ENCODE measurements at places on chromosomes 12 and 14.

DNA sequence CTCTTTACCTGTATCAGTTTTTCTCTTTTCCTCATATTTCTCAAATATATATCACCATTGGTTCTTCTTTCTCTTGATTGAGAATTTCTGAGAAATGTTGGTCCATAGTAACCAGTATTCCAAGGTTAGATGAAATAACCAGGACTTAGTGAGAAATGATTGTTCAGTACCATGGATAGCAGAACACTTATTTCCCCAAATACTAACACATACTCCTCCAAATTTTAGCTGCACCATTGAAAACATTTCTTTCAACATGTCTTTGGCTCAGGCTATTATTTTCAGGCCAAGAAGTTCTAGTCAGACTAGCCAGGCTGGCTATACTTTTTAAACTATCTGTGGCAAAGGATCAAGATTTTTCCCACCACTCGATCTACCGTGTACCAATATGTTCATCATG lies 113.3 kb downstream of the PTPRO start:
- DNase-seq: no peak

DNA sequence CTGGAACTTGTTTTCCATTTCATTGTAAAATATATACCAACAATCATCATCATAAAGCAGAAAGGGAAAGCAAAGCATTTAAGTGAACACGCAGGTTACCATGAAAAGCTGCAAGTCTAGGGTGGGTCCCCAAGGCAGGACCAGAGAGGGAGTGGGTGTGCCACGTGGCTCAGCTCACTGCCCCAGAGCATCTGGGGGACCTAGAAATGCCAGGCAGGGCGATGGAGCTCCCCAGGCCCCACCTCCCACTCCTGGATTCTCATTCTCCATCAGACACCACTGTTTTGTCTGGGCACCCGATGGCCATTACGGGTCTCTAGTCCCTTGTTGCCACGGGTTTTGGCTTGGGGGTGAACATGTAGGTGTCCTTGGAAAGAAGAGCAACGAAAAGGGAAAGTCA lies 34.7 kb downstream of the BCL11B start:
- DNase-seq: no peak

GRCh38 chr12:51911788-51912711 lies 4.7 kb downstream of the ACVRL1 start:
- DNase-seq: no peak

DNA sequence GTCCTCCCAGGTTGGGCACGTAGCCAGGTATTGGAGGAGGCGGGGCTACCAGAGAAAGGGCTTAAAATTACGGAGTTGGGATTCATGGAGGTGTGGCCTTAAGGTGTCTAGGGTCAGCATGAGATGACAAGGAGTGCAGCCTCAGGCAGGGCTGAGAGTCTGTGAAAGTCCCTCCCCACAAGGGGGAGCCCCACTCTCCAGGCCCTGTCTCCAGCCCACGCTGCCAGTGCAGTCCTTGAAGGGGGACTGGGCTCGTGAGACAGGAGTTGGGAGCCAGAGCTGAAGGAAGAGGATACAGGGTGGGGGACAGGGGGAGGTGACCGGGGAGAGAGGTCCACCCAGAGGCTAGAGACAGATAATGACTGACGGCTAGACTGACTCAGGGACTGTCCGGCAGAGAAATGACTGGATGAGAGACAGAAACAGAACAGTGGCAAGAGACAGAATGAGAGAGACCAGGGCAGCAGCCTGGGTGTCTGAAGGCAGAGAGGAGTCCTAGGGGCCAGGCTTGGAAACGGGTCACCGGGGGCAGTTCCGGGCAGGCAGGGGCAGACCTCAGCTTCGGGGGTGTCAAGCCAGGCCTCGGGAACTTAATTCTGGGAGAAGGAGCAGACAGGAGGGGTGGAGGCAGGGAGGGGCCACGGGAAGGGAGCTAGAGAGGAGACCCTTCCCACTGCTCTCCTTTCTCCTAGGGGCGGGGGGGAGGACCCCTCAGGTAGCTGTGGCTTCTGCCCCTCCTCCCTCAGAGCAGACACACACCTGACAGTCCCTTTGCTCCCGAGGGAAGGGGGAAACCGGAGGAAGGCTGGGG lies 970 bp downstream of the CDH24 start:
- DNase-seq: peak; percentile 60

DNA sequence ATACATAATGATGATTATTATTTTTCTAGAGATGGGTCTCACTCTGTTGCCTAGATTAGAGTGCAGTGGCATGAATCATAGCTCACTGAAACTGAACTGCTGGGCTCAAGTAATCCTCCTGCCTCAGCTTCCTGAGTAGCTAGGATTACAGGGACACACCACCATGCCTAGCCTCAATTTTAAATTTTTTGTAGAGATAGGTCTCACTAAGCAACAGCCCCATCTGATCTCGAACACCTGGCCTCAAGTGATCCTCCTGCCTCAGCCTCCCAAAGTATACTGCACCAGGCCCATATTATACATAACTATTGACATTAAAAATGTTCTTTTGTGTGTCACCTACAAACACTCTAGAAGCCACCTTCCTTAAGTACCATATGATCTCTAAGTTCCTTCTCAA lies 3.4 kb downstream of the TXNRD1 start:
- no peak for DNase-seq

- no peak for DNase-seq
These were observed 87.2 kb downstream of the CAND1 start for GRCh38 chr12:67356380-67356774.
